Brain (organoid and tissue), 16 donors: ENCODE measurements at places on chromosomes 5 and 9.
A peak's percentile ranks its signal among the peaks of the same experiment; 100 is the strongest.

DNA sequence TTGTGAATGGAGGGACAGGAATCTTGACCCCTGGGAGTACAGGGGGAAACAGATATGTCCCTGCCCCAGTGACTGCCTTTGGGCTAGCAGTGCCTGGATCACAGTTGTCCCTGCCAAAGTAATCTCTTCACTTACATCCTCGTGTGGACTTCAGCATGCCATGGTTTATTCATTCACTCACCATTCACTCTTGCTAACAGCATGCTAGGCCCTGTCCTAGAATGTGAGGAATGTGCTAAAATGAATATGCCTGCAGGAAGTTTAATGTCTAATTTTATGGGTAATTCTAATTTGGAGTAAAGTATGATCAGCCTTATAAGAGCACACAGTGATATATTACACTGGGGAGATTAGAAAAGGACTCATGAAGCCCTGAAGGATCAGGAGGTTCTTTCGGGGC is 63.0 kb downstream of the FAT2 start:
- no peak for DNase-seq

GRCh38 chr5:99119326-99119725 is 190.5 kb upstream of the CHD1 start:
- no peak for DNase-seq

- DNase-seq = no peak
Observed at GRCh38 chr5:138159666-138160065, 18.8 kb downstream of the BRD8 start.

DNA sequence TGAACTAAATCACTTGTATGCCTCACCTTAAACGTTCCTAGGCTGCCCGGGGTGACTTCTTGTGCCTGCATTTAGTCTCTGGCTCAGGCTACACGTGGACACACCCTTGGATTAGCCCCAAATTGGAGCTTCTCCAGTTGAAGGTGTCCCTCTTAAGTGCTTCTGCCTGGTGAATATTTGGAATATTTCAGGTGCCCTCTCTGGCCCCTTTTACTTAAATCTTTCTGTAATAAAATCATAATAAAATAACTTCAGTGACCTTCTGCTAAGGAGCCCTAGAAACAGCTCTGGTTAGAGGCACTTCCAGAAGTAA is 74.3 kb upstream of the KLF9 start:
- DNase-seq = no peak

GRCh38 chr9:113876993-113877368 is 872 bp downstream of the ZNF618 start:
- peak; percentile 72 for DNase-seq

GRCh38 chr9:122816163-122816867 is 12.1 kb downstream of the PDCL start:
- DNase-seq = no peak

DNA sequence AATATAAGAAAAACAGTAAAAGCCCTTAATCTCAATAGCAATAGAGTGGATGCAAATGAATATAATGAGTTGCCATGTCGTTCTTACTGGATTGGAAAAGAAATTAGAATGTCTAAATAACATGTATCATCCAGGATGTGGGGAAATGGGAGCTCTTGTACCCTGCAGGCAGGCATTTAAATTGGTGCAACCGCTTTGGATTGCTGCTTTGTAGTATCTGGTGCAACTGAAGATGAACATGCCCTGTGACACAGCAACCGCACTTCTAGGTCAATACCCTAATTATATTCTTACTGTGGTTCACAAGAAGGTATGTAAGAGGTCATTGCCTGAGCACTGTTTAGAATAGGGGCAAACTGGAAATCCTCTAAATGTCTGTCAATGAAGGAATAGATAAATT is 18.9 kb downstream of the MRPS30 start:
- no peak for DNase-seq

DNA sequence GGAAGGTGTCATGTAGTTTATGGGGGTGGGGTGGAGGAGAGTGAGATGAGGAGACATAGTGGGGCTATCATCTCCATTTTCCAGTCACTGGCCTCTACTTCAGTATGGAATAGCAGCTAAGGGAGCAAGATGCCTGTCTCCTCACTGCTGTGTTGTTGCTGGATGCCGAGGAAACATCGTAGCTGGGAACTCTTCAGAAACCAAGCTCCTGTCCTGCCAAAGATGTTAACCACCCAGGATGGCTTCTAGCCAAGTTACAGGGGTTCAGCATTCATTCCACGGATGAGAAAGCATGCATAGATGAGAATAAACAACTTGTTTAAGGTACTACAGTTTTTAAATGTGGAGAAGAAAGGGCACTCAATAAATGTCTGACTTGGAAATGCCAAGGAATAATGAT is 226.5 kb downstream of the ASTN2 start:
- no peak for DNase-seq

DNA sequence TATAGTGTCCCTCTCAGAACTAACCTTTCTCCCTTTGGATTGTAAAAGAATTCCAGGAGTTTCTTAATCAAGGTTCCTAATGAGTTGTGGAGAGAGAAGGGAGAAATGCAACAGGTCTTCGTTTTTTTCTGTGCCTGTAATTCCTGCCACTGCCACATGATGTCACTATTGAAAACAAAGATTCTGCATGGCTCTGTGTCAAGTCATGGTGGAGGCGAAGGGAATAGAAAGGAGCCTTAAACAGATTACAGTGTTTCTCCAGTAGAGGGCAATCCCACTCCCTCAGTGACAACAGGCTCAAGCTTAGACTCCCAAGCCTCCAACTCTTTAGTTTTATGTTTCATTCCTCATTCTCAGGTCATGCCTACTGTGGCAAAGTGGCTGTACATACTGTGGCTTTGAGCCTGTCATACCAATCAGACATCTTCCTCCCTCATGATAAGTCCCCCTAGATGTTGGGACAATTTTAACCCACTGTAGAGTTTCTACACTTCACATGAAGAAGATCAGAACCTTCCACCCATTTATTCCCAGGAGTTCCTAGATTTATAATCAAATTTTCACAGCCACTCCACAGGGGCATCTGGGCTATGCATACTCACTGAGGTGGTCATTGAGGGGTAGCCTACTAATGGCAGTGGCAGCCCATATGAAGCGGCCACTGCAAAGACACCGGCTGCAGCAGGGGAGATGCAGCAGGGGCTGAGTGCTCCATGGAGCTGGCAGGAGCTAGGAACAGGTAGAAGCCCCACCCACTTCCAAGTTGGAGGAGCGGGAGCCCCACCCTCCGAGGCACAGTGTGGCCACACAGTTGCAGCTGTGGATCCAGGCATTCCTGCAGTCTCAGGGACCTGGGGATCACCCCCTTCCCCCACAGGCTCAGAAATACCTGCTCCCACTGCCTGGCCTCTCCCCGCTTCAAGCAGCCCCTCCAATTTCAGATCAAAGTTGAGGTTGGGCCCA is 97.4 kb upstream of the TRIM32 start:
- DNase-seq = no peak
